ENCODE measurements at places on chromosomes 4 and X. TPM values are rescaled to one million over a fixed set of nuclear protein-coding genes. Genes with fewer than 3 reads are reported as not detected.

PIR gene
- total RNA-seq, result 17.1 TPM

CFI gene
- total RNA-seq, result not detected

DNA sequence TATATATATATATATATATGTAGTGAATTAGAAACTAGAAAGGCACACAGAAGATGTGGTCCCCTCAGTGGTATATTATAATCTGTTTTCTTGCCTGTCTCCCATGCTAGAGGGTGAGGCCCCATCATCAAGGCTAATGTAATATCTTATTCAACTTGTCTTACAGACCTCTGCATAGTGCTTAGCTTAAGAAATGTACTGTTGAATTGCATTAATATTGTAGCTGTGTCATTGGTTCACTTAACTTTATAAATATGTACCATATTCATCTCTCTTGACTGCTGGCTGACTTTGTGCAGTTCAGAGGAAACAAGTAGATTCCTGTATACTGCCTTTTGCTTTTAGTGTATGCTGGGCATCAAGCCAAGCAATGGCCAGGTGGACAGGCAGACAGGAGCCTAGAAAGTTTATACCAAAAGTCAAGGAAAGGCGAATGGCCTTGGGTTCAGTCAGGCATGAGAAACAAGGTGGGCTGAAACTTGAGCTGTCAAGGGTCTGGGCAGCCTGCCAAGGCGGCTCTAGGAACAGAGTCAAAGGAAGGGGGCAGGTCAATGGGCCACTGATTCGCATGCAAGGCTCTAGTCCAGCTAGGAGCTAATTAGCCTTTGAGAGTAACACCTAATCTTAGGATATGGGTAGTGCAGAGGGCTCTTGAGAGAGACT lies 78.8 kb upstream of the LEF1 start:
- no peak overlapping the region for H3K4me3 ChIP-seq
- no peak overlapping the region for H3K27ac ChIP-seq
- no peaks in the 10 kb centered on the region for H3K27me3 ChIP-seq
- peak; percentile 45 for DNase-seq
- H3K4me1 ChIP-seq, result peaks cover 17% of the 10 kb centered on the region

DNA sequence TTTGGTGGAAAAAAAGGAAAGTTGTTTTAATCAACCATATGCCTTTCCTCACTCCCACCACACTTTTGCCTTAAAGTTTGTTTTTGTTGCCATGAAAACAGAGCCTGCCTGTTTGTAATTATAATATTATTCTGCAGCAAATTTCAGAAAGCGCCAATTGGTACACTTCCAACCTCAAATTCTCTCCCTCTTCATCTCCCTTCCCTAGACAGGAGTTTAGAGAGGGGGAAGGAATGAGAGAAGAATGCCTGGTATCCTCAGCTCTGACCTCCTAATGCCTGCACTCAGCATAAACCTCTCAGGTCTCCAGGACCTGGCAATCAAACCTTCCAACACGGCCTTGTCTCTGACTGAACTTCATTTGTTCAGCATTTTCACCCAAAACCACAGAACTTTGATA lies 138.4 kb upstream of the HCCS start:
- no peak overlapping the region for H3K4me3 ChIP-seq
- H3K4me1 ChIP-seq, result no peaks in the 10 kb centered on the region
- no peaks in the 10 kb centered on the region for H3K27me3 ChIP-seq
- DNase-seq, result no peak
- no peaks in the 10 kb centered on the region for H3K36me3 ChIP-seq

- H3K27ac ChIP-seq, result no peak overlapping the region
- no peaks in the 10 kb centered on the region for H3K27me3 ChIP-seq
- no peak overlapping the region for H3K4me3 ChIP-seq
- H3K4me1 ChIP-seq, result peaks cover 7% of the 10 kb centered on the region
- DNase-seq, result no peak
- H3K36me3 ChIP-seq, result no peaks in the 10 kb centered on the region
Measured at GRCh38 chr4:113921089-113921794, 58.2 kb downstream of the ARSJ start.

DNA sequence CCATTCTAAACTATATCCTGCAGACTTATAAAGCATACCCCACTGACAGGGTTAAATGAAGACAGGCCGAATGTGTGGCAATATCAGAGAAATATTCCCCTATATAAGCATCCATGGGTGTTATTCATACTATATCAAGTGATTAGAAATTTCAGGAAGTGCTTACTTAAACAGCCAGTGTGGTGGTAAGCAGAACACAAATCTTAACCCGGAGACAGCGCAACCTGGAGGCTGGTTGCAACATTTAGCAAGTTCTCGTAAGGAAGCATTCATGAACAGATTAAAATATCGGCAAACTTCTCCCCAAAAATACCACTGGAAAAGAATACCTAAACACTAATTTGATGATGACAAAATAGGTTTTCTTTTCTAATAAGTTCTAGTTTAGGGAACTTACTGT lies 261.2 kb downstream of the CBLL2 start:
- H3K4me3 ChIP-seq, result no peak overlapping the region
- H3K27me3 ChIP-seq, result no peaks in the 10 kb centered on the region
- H3K36me3 ChIP-seq, result no peaks in the 10 kb centered on the region
- peak; percentile 10 for DNase-seq

GRCh38 chr4:114026447-114026846 lies 47.0 kb upstream of the ARSJ start:
- no peaks in the 10 kb centered on the region for H3K36me3 ChIP-seq
- H3K4me1 ChIP-seq, result no peaks in the 10 kb centered on the region
- no peaks in the 10 kb centered on the region for H3K27me3 ChIP-seq
- DNase-seq, result no peak
